Stimulated activated CD8-positive, alpha-beta memory T cell treated with anti-CD3 and anti-CD28 coated beads, Interleukin-7, amount 100 ng/mL, for 1 hour (primary cell): ENCODE measurements at places on chromosomes 5 and 9.

DNA sequence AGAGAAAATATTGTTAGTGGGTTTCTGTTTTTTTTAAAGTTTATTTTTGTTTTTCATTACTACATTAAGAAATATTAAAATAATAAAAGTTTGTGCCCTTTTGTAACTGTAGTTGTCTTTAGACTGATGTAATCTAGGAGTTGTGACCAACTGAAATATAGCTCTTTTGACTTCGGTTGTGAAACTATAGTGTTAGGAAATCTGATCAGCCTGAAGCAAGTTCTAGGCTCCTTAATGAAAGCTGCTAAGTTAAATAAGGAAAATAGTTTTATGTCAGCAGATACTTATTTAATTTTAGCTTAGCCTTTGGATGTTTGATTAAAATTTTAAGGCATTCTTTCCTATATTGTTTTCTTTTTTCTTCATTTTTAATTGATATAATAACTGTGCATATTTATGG is 14.2 kb downstream of the AP3S1 start:
- DNase-seq = no peak

GRCh38 chr5:151040211-151040747 is 19.9 kb downstream of the GPX3 start:
- DNase-seq = no peak

- no peak for DNase-seq
Measured at GRCh38 chr9:76266649-76267283, 127.5 kb downstream of the RFK start.

GRCh38 chr9:120583958-120584369 is 4.0 kb upstream of the CDK5RAP2 start:
- no peak for DNase-seq

- no peak for DNase-seq
Measured at GRCh38 chr9:122383992-122384461, 13.2 kb downstream of the PTGS1 start.

- no peak for DNase-seq
Measured at GRCh38 chr5:50447941-50448340, 6.9 kb upstream of the EMB start.

DNA sequence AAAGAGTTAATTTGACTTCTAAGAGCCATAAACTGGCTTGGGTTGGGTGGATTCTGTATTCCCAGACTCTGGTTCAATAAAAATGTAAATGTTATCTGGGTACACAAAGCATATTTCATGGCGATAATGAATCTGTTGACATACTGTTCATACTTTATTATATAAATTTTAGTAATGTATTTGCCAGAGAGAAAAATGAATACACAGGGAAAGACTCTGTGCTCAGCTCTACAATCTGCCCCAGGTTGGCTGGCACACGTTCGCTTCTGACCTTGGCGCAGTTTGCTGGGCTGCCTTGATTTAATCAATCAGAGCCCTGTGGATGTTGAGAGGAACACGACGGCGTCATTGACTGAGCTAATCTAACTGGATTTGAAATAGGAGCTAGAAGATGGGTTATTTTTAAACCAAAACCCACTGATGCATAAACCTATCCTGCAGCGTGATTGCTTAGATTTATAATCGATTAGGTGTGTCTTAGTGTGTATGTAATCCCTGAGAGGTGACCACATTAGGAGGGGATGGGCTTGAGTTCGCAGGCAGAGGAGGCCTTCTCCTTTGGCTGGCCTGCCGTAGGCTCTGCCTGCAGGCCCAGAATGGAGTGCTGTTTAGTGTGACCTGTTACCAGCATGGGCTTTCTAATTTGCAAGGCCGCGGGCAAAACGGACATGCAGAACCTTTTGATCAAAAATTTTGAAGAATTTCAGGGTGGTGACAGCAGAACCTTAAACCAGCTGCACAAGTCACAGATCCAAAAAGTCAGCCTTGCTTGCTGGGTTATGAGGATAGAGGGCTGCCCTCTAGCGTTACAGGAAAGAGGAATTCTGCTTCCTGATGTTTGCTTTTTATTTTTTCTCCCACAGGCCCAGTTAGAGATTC is 3.9 kb upstream of the ADCY2 start:
- no peak for DNase-seq

- no peak for DNase-seq
Measured at GRCh38 chr5:119928974-119929373, 299.6 kb downstream of the FAM170A start.

DNA sequence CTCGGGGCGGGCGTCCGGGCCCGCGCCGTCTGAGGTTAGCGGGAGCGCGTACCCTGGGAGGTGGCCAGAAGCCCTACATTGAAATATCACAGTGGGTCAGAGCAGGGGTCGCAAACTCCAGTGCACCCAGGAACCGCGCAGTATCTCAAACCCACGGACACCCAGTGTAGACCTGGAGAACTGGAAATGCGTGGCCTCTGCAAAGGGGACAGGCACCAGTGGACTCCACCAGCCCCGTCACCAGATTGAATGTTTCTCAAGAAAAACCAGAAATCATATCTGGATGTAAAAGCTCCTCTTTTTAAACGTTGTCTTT is 117.6 kb upstream of the SMIM23 start:
- no peak for DNase-seq

GRCh38 chr9:76873821-76874220 is 32.1 kb downstream of the PRUNE2 start:
- no peak for DNase-seq

GRCh38 chr5:122195802-122196394 is 66.6 kb downstream of the ZNF474 start:
- no peak for DNase-seq

- DNase-seq = no peak
Measured at GRCh38 chr5:138408023-138408422, 30.8 kb upstream of the REEP2 start.

DNA sequence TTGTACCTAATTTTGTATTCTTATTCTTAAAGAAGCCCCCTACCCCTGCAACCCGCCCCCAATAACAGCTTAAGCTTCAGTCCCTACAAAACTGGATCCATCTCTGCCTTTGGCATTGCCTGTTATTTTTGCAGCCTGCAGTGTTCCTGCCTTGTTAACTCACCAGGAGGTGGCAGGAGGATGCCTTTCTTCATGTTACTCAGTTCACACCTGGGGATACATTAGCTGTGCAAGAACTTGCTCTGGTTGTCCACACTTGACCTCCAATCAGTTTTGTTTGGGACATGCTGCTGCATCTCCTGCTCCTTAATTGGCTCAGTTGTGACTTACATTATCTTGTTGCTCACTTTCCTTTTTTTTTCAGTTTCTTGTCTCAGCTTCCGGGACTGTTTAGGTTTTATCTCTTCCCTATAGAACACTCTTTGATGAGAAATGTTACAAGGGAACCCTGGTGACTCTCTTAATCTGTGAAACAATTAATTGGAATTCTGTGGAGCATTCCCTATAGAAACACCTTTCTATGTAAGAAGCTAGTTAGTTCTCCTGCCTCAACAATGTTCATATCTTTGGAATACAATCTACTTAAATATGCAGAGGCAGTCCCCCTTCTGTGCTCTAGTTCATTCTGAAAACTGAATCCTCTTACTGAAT is 467.7 kb upstream of the ACO1 start:
- no peak for DNase-seq

- DNase-seq = no peak
Measured at GRCh38 chr5:120098902-120099535, 365.1 kb upstream of the PRR16 start.

DNA sequence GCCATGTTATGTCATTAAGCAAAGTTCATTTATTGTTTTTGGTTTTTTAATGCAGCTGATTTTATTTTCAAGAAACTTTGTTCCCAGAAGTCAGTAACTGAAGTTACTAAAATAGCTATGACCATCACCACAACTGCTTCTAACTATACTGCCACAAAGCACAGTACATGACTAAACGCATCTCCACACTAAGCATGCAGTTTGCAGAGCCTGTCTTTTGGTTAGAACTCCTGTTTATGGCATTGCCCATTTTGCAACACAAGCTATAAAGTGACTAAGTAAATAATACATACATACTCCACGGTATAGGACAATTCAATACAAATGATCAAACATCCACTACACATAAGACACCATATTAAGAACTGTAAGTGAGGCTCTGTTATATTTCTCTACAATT is 109.7 kb downstream of the MLLT3 start:
- DNase-seq = no peak

DNA sequence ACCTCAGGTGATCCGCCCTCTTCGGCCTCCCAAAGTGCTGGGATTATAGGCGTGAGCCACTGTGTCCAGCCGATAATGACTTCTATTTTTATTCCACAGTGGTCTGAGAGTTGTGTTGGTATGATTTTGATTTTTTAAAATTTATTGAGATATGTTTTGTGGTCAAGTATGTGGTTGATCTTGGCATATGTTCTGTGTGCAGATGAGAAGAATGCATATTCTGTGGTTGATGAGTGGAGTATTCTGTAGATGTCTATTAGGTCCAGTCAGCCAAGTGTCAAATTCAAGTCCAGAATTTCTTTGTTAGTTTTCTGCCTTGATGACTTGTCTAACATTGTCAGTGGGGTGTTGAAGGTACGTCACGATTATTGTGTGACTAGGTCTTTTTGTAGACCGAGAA is 338.2 kb upstream of the TARS1 start:
- no peak for DNase-seq

GRCh38 chr5:71899865-71900342 is 180.8 kb downstream of the CARTPT start:
- DNase-seq = no peak

GRCh38 chr9:128587453-128587852 is 35.1 kb downstream of the SPTAN1 start:
- no peak for DNase-seq

- DNase-seq = no peak
Measured at GRCh38 chr9:138060881-138061280, 183.3 kb downstream of the CACNA1B start.

DNA sequence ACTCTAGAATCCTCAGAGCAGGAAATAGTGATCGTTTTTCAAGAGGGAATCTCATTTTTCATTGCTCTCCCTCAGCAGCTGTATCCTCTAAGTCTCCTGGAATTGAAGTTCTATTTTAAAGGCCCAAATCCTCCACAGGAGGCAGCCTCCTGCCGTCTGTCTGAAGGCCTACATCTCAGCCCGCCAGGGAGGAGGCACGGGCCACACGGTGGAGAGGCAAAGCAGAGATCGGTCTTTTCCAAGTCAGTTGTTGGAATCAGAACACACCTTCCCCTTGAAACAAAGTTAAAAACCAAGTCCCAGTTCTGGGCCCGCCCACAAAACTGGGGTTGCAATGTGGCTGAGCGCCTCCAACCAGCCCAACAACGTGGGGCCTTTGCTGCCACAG is 68.7 kb downstream of the RAPGEF1 start:
- no peak for DNase-seq

DNA sequence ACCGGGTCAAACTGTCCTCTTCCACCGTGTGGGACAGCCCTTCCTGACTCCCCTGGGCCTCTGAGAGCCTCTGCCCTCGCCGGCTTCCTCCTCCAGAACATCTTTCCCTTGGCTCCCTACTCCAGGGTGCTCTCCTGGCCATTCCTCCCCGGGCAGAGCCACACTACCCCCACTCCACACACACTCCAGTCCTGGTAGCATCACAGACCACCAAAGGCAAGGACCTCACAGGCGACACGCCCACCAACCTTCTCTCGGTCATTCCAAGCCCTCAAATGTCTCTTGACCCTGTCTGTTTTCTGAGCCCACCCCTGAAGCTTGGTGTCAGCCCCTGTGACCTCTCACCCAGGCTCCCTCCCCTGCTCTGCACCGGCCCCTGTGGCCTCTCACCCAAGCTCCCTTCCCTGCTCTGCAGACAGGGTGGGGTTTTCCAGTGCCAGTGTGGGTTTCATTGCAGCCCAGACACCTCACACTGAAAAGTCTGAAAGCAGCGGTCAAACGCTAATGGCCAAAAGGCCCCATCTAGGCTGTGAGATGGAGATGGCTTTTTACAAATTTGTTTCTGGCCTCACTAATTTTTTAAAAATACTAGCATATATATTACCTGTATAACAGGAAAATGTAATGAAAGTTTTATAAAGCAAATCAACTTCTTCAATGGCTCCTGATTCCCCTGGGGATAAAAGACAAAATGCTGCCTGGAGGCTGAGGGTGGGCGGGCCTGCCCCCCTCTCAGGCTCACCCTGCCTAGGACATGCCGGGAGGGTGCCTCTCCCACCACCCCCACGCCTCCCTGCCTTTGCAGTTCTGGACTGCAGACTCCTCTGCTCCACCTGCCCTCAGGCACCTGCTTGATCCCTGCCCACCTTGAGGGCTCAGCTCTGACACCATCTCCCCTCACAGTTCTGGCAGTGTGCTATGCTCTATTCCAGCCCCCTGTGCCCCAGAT is 10.5 kb downstream of the LRRC26 start:
- DNase-seq = no peak

GRCh38 chr9:136441681-136442245 is 2.1 kb upstream of the INPP5E start:
- DNase-seq = no peak

GRCh38 chr9:34328500-34328986 is 525 bp downstream of the KIF24 start:
- no peak for DNase-seq

GRCh38 chr5:71882826-71883741 is 164.0 kb downstream of the CARTPT start:
- DNase-seq = no peak

DNA sequence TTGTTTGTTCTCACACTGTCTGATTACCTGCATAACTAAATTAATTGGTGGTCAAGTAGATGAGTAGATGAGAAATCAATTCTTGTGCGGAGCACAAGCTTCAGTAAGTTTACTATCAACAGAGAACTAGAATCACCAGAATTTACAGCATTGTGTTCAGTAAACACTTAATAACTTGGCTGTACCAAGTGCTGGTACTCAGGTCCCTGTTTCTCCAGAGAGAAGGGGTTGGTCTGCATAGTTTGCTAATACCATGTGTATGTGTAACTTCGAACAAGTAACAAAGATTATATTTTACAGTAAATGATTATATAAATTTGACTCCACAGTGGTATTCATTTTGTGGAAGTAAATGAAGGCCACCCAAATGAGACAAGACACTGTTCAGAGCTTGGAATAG is 146.3 kb downstream of the PCSK5 start:
- no peak for DNase-seq

- DNase-seq = no peak
Measured at GRCh38 chr5:114185274-114185673, 176.6 kb upstream of the KCNN2 start.

DNA sequence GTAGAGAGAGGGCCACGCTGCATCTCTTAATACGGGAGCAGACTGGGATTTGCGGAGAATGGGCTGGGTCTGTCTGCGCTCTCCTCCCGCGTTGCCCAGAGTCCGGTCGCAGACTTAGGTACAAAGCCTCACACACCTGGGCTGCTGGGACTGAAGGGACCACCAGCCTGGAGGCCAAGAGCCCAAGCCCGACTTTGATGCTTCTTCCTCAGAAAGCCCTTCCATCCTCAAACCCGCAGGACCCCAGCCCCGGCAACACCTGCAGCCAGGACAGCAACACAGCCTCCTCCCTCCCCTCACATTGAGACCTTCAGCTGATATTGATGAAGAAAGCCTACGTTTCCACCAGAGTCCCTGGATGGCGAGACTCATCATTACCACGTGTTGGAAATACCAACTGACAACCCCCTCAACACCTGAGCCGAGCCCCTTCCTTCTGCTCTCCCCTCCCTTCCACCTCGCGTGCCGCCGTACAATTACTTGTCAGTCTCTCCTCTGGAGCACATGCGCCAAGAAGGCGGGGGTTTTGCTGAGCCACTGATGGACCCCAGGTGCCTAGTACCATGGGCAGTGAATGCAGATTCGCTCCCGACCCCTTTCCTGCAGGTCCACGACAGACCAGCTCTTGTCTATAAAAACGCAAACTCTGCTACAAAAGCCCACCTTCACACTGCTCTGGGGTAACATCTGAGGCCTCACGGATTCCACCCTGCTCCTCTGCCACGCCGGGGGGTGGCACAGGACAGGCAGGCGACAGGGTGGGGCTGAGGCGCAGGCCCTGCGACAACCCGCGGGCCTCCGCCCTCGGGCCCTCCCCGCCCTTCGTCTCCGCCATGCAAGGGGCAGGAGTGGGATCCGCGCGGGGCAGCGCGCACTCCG is 841 bp downstream of the ASB6 start:
- DNase-seq = no peak
